ENCODE measurements at places on chromosomes 6 and 20.

GRCh38 chr6:31888276-31889258 lies 8.9 kb downstream of the EHMT2 start:
- peak; percentile 92 for DNase-seq

DNA sequence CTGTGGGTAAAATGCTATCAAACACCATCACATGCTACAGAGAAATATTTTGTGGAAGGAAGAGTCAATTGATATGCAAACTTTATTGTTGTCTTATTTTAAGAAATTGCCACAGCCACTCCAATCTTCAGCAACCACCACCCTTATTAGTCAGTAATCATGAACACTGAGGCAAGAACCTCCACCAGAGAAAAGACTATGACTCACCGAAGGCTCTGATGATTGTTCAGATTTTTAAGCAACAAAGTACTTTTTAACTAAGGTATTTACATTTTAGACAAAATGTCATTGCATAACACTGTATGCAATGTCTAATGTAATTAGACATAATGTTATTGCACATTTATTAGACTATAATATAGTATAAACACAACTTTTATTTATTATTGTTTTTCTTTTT lies 26.2 kb upstream of the MMP24 start:
- DNase-seq: no peak

GRCh38 chr6:10963113-10963512 lies 76.3 kb downstream of the SYCP2L start:
- DNase-seq: no peak

DNA sequence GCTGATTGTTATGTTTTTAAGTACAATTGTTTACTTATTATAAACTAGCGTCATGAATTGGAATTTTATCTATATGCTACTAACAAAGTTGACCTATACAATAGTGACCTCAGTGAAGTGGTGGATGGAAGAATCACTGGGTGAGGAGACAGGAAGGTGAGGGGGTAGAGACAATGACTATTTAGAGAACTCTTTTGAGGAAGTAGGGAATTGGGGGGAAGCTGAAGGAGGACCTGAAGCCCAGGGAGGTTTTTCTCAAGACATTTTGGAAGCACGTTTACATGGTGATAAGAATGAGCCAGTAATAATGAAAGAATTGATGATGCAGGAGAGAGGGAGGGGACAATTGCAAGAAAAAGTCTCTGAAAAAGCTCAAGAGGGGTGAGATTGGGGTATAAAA lies 96.4 kb downstream of the RPS12 start:
- DNase-seq: no peak

DNA sequence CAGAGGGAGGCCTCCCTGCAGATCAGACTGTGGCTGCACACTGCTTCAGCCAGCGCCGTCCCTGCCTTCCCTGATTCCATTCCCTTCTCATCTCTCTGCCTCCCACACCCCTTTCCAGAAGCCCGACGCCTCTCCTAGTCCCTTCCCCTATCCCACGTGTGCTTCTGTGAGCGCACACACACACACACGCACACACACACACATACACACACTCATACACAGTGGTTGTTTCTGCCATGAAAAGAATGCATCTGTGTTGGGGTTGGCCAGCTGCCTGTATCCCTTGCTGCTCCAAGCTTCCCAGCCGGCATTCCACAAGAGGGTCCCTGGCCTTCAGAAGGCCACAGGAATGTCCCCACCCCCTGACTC lies 51.7 kb downstream of the MOCS1 start:
- peak; percentile 96 for DNase-seq

GRCh38 chr20:35007891-35008290 lies 52.2 kb downstream of the MYH7B start:
- peak; percentile 46 for DNase-seq

GRCh38 chr6:39902786-39903465 lies 31.3 kb downstream of the MOCS1 start:
- no peak for DNase-seq

DNA sequence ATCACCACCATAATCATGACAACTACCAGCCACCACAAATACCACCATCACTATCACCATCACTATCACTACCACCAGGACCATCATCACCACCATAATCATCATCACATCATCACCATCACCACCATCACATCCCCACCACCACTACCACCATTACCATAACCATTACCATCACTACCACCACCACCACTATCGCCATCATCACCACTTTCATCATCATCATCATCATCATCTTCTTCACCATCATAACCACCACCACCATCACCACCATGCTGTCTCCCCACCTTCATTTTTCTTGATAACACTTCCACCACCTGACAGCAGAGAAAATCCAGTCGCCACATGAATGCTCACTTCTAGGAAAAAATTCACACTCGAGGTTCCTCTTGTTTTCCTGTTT lies 253.6 kb downstream of the ANKRD60 start:
- no peak for DNase-seq

GRCh38 chr20:36167902-36168503 lies 13.5 kb downstream of the EPB41L1 start:
- DNase-seq: peak; percentile 58

GRCh38 chr6:97215157-97215769 lies 67.8 kb downstream of the MMS22L start:
- DNase-seq: peak; percentile 11

All from osteoblast (primary cell).